ENCODE measurements at places on chromosomes 16 and 17. TPM values are rescaled to one million over a fixed set of nuclear protein-coding genes. Genes with fewer than 3 reads are reported as not detected.

The C17orf113 gene
- under 0.01 TPM for total RNA-seq

The MYH2 gene
- not detected for total RNA-seq

The TEDC2 gene
- 28.8 TPM for total RNA-seq

The NOG gene
- total RNA-seq, result 3.0 TPM

The TIMP2 gene
- total RNA-seq, result 131 TPM

The TMEM256 gene
- 33.3 TPM for total RNA-seq

The SPECC1 gene
- 93.2 TPM for total RNA-seq

The AIPL1 gene
- not detected for total RNA-seq

The KCNH4 gene
- total RNA-seq, result not detected

The KRTAP17-1 gene
- not detected for total RNA-seq

The KRTAP4-4 gene
- not detected for total RNA-seq

The SPEM3 gene
- not detected for total RNA-seq

The CEP112 gene
- 6.8 TPM for total RNA-seq

The KRT25 gene
- not detected for total RNA-seq

The ESRP2 gene
- 0.14 TPM for total RNA-seq

The SMIM5 gene
- total RNA-seq, result not detected

The HBA2 gene
- not detected for total RNA-seq

The PABPN1L gene
- not detected for total RNA-seq

The GOSR2 gene
- 73.5 TPM for total RNA-seq

The CLCN7 gene
- total RNA-seq, result 74.9 TPM

The RNF112 gene
- total RNA-seq, result 0.22 TPM

The TOB1 gene
- total RNA-seq, result 20.8 TPM

The VPS25 gene
- 83.3 TPM for total RNA-seq

The KRT12 gene
- total RNA-seq, result 0.43 TPM

The RASD1 gene
- total RNA-seq, result 1.1 TPM

The BCO1 gene
- total RNA-seq, result not detected

The RSL1D1 gene
- total RNA-seq, result 167 TPM

The RCVRN gene
- total RNA-seq, result not detected

The DBF4B gene
- total RNA-seq, result 2.4 TPM

The MMP15 gene
- total RNA-seq, result 15.1 TPM

The GAS2L2 gene
- not detected for total RNA-seq

The AXIN2 gene
- 1.1 TPM for total RNA-seq

The OTOA gene
- not detected for total RNA-seq

The KCNJ2 gene
- total RNA-seq, result 2.9 TPM

The CFAP97D1 gene
- not detected for total RNA-seq

The ARL17A gene
- total RNA-seq, result 13.1 TPM

The ZDHHC1 gene
- total RNA-seq, result 4.6 TPM

The SOX8 gene
- total RNA-seq, result 0.14 TPM

Data from placental pericyte (primary cell).